Aorta (tissue), 5 donors: ENCODE measurements at places on chromosomes 3 and 15. TPM values are rescaled to one million over a fixed set of nuclear protein-coding genes. Genes with fewer than 3 reads are reported as not detected.

DNA sequence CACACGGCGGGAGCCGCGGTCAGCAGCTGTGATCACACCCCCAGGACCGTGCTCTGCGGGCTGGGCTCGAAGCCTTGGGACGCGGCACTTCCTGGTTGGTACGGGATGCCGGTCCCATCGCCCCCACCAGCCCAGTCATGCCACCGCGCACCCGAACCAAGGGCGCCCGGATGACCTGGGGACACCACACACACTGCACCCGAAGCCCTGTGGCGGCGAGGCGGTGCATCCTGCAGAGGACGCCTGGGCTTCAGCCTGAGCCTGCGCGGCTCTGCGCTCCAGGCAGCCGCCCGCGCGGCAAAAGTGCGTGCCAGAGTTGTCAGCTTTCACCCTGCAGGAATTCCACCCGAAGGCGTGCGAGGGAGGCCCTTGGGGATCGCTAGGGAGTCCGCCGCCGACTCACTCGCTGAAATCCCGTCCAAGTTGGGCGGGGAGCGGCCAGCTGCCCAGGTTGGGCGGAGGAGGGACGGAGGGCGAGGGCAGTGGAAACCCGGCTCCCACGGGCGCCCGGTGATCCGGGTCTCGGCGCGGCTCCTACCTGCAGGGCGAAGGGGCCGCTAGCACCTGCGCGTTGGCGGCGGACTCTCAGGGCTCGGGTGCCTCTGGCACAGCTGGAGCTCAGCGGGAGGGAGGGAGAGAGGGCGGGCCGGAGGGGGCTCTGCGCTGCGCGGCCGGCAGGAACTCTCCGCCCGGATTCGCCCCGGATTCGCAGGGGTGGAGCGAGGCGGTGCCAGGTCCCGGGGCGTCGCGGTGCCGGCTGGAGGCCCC is at the start of gene PLD1:
Gene PLD1 (minus strand): TSS at position 623 of the 768 bp plus-strand sequence. CDS start 72,432 bp downstream, outside the sequence.
- DNase-seq, result peak; percentile 93

- no peak for DNase-seq
Measured at GRCh38 chr3:85670634-85671205, 711.9 kb downstream of the CADM2 start.

DNA sequence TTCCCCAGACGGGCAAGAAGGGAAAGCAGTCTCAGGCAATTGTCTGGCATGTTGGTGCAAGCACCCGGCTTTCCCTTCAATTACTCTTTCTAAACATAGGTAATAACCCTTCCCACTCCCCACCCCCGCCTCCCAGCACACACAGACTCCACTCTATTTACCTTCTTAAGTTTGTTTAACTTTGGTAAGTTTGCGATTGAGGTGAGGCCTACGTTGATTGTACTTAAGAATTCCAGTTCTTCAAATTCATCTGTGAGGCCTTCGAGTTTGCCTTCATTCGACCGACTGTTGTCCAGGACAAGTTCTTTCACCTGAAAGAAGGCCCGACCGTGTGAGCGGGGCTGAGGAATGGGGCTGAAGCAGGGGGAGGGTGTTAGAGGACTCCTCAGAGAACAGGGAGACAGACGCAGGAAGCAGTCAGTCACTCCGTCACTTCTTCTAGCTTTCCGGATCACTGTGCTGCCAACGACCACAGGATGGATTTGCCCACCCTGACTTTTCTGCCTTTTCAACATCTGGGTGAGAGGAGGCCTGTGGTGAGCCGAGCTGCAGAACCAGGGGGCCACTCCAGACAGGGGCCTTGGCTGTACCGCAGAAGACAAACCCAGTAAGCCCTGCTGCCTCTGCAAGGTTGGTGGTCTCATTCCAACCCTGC is 33.0 kb downstream of the ANP32A start:
- DNase-seq, result no peak

DNA sequence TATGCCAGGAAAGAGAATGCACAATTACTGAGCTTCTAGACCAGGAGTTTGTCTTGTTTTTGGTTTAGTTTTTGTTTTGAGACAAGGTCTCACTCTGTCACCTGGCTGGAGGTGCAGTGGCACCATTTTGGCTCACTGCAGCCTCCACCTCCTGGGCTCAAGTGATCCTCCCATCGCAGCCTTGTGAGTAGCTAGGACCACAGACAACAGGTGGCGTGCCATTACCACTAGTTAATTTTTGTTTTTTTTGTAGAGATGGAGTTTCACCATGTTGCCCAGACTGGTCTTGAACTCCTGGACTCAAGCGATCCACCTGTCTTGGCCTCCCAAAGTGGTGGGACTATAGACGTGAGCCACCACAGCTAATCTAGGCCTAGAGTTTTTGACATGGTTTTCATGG is 104.4 kb upstream of the CCDC54 start:
- no peak for DNase-seq

DNA sequence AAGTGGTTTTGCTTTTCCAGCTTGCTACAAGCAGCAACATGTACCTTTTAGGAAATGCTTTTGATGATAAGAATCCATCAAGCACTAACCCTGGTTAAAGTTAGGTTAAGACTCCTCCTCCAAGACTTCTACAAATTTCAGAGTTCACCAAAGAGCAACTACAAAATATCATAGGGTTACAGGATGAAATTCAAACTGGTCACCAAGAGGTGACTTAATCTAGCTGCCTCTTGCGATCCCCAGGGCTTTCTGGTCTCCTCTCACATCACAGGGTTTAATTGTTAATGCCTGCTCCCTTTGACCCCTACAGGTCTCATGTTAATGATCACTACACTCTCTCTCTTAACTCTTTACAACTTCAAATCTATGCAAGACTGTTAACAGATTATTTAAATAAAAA is 66.5 kb downstream of the DPH6 start:
- DNase-seq, result no peak

DNA sequence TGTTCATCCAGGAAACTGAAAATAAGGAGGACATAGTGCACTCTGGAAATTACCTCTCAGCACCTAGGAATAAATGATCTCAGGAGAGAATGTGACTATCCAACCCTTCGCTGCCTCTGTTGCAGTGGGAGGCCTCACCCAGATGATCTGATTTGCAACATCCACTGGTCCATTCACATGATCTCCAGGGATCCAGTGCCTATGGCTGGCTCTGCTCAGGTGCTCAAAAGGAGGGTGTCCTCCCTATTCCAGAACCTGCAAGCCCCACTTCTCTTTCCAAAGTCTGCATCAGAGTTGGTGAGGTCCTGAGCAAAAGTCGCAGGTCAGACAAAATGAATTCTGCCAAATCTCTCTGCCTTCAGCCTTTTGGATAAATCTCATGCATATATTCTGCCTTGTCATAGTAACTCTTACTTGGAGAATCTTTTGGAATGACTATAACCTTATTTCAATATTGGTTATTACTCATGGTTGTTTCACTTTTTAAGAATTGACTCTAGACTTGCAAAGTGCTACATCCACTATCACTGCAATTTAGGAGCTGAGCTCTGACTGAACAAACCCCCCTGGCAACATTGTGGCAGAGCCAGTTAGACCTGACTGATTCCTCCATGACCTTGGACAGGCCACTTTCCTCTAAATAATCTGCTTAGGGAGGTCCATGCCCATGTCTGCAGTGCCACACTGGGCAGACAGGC is 295.1 kb downstream of the EPHB1 start:
- no peak for DNase-seq

GRCh38 chr3:52202384-52203077 is 4.6 kb downstream of the ALAS1 start:
- no peak for DNase-seq

GRCh38 chr3:47344971-47345370 is 35.9 kb upstream of the PTPN23 start:
- DNase-seq, result no peak

- no peak for DNase-seq
Measured at GRCh38 chr15:80992006-80992405, 2.4 kb upstream of the MESD start.

DNA sequence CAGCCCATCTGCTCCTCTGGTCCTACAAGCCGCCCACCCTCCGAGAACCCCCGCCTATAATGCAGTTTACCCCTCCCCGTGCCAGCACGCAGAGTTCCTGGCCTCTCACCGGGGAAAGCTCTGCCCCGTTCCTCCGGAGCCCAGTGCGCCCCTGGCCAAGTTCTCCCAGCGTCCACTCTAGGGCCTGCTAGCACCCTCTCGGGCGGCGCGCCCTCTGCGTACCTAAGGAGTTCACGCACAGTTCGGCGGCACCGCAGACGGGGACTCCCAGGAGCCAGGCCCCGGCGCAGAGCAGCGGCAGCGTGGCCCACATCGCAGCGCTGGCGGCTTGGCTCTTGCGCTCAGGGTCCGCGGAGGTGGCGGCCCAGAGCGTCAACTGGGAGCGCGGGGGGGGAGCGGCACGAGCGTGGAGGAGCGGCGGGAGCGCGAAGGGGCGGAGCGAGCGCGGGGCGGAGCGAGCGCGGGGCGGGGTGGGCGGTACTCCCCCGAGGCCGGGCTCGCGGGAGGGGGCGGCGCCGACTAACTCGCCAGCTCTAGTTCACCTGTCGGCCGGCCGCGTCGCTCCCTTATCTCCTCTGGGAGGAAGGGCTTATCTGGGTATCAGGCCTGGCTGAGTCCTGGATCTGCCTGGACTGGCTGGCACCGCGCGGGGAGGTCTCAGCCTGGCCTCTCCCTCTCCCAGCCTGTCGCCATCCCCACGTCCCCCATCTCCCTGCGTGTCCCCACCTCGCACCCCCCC is at the start of gene CTSH:
Gene CTSH (minus strand): TSS at position 378 of the 739 bp plus-strand sequence. CDS start 65 bp downstream, at position 313.
- DNase-seq, result peak; percentile 94

DNA sequence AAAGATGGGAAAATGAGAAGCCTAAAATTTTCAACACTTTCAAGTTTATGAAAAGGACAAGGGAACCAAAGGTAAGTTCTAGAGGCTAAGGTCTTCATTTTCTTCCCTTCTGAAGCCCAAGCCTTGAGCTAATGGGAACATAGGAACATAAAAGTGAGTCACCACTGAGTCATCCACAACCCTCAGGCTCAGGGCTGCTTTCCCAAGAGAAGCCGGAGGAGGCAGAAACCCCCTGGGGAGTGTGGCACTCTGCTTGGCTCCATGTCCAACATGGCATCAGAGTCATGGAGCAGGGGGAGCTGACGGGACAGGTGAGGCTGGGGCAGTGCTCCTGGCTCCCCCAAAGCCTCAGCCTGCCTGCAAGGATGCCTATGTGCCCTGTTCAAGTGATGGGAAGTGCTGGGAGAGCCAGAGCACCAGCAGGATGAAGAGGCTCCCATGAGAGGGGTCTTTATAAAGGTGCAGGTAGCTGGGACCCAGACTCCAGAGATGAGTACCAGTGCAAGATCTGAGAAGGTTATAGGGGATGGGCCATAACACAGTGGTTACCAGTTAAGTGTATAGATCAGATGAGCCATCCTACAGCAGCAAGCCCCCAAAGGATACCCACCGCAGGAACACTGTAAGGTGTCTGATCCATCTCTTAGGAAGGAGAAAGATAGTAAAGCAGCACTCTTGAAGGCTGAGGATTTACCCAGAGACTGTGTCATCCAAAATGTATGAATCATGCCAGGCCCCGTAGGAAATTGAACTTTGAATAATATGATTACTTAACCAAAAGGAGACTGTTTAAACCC is 31.8 kb upstream of the RYR3 start:
- DNase-seq, result peak; percentile 49

- peak; percentile 89 for DNase-seq
Measured at GRCh38 chr3:187741403-187742350, 3.6 kb downstream of the BCL6 start.

- DNase-seq, result no peak
Measured at GRCh38 chr15:22888120-22888859, 49.8 kb downstream of the NIPA2 start.

GRCh38 chr3:138371070-138371965 is 22.9 kb downstream of the MRAS start:
- DNase-seq, result no peak

GRCh38 chr15:99019558-99020540 is 12.3 kb upstream of the PGPEP1L start:
- no peak for DNase-seq

GRCh38 chr3:60839246-60839645 is 412.0 kb downstream of the FHIT start:
- no peak for DNase-seq

Gene CALML4
- total RNA-seq, result 8.3 TPM

Gene B3GALNT1
- 19.2 TPM for total RNA-seq

Gene WDR93
- total RNA-seq, result not detected

Gene GOLGA6D
- total RNA-seq, result not detected

Gene NSMCE3
- 6.1 TPM for total RNA-seq

Gene MSL2
- 33.9 TPM for total RNA-seq

Gene KIF15
- total RNA-seq, result 0.93 TPM

Gene GRIP2
- total RNA-seq, result 3.1 TPM
